ENCODE measurements at places on chromosomes 6 and 20. TPM values are rescaled to one million over a fixed set of nuclear protein-coding genes. Genes with fewer than 3 reads are reported as not detected.

- DNase-seq: no peak
Measured at GRCh38 chr6:5855787-5856470, 150.8 kb downstream of the NRN1 start.

DNA sequence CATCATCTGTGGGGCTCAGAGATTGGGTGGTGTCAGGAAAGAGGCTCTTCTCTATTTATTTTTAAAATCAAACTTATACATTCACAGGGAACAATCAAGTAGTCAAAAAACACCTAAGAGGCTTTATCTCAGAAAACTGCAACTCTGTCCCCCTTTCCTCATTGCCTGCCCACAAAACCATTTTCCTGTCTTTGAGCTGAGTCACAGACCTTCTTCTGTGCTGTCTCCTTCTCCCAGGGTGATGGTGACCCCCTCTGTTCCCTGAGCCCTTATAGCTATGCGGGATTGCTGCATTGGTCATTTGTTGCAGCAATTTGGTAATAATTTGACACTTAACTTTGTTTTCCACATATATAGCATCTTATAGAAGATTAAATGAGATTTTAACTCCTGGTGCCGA lies 195.2 kb upstream of the PROKR2 start:
- DNase-seq: no peak

DNA sequence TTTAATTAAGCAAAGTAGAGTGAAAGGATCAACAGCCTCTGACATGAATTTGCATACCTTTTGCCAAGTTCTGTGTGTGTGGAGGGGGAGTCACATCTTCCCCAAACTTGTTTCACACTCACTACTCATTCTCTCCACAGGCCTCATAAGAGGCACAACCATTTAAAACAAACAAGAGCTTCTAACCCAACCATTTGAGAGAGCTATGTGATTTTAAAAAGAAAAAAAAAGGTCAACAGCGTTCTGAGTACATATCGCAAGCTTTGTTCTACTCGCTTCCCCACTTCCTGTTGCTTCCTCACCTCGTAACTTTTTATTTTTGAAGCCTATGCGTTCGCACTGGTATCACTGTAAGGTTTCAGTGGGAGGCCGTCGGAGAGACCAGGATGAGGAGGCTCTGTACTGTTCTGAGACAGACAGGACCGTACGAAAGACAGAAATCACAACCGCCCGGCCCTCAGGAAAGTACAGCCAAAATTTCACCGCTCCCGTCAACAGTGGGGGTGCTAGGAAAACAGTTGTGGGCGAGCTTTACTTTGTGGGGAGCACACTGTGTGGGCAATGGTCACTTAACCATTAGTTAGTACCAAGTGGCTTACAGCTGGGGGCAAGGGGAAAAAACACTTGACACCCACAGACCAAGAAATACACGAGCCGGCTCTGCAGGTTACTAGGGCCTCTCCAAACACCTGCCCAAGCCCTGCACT lies 61.3 kb downstream of the TRERF1 start:
- no peak for DNase-seq

- DNase-seq: no peak
Measured at GRCh38 chr6:18110162-18110561, 12.3 kb downstream of the NHLRC1 start.

DNA sequence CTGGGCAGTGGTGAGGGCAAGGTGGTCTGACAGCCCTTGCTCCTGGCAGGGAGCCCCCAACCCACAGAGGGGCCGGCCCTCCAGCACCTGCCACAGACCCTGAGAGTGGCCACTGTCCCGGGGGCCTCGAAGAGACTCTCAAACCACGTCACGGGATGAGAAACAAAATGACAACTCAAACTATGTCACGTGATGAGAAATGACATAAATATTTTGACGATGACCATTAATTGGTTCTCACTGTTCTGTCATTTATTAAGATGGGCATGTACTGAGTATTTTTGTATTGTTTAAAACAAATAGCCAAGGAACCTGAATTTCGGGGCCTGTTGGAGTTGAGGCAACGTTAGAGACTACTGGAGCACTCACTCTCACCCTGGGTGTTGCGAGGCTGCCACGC lies 135.5 kb downstream of the WDR27 start:
- no peak for DNase-seq

- DNase-seq: no peak
Measured at GRCh38 chr6:113684382-113684901, 172.7 kb upstream of the MARCKS start.

DNA sequence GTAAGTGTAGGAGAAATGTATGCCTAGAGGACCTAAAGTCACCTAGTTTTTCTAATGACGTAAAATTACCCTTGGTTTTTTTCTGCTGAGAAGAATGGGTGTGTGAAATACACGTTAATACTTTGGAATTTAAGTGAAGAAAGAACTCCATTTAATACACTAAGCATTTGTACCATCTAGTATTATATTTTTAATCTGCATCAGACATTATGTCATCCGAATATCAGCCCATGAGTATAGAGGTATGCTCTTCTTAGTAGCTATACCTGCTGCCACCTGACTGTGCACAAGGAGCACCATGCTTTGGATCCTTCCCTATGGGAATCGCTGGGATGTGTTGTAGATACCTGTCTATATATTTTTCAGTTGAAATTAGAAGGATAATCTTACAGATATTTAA lies 106.4 kb downstream of the QKI start:
- no peak for DNase-seq

DNA sequence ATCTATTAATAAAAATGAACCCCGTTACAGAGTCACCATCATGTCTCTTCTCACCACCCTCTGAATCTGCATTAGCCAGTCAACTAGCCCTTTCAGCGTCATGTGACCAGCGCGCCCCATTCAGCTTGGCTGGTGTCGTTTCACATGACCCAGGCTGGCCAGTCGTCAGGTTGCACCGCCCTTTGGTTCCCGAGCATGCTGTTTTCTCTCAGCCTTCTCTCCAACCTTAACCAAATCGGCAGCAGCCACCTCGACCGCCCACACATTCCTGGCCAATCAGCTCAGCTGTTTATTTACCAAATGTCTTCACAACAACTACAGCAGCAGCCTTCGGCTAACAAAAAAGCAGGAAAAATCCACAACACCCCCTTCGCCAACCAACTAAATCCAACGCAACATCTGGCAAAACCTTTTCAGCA lies 5.6 kb downstream of the SRSF3 start:
- DNase-seq: no peak

GRCh38 chr20:57991211-57991881 lies 237.1 kb downstream of the ANKRD60 start:
- DNase-seq: no peak

The KHDC1L gene
- not detected for total RNA-seq

The EGFL8 gene
- total RNA-seq: 5.0 TPM

The SLC2A10 gene
- total RNA-seq: 14.3 TPM

Measured in pancreas (tissue), 10 donors.